Activated CD8-positive, alpha-beta memory T cell treated with anti-CD3 and anti-CD28 coated beads for 4 hours (primary cell): ENCODE measurements at places on chromosomes 2 and 18.

- DNase-seq, result no peak
These were observed 303.5 kb upstream of the ACVR2A start for GRCh38 chr2:147541314-147541713.

DNA sequence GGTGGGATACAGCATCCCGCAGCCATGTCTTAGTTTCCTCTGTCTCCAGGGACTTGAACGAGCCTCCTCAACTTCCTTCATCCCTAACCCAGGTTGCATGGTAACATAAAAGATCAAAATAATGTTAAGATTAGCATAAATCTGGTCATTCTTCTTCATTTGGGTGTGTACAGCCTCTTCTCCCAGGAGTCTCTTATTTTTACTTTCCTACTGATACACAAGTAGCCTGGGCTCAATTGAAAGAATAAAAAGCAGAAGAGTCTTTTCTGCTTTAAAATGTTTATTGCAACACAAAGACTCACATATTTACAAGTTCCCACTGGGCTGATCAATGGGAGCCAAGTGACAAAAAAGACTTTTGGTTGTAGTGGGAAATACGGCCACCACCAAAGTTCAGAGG is 137.9 kb upstream of the PID1 start:
- DNase-seq, result no peak

- no peak for DNase-seq
These were observed 100.8 kb downstream of the SMC6 start for GRCh38 chr2:17652681-17653394.

- no peak for DNase-seq
These were observed 141.1 kb downstream of the HDAC4 start for GRCh38 chr2:239259603-239260298.

DNA sequence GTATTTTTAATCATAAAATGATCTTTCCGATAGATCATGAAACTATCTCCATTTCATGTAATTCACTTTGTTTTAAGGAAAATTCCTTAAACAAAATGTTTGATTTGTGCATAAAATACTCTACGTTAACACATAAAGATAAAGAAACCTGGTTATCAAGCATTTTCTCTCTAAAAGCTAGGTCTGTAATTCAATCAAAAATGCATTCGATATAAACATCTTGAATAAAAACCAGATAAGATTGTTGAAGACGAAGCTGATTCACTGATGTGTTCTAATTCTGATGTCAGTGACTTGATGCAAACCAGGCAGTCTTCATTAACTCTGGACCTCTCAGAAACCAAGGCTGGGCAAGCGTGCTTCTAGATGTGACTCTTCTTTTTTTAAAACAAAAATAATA is 245.2 kb downstream of the CTNNA2 start:
- no peak for DNase-seq

- no peak for DNase-seq
These were observed 1.2 kb downstream of the WDR75 start for GRCh38 chr2:189442468-189442867.

GRCh38 chr2:233404222-233404621 is 49.9 kb downstream of the DGKD start:
- DNase-seq, result peak; percentile 40

DNA sequence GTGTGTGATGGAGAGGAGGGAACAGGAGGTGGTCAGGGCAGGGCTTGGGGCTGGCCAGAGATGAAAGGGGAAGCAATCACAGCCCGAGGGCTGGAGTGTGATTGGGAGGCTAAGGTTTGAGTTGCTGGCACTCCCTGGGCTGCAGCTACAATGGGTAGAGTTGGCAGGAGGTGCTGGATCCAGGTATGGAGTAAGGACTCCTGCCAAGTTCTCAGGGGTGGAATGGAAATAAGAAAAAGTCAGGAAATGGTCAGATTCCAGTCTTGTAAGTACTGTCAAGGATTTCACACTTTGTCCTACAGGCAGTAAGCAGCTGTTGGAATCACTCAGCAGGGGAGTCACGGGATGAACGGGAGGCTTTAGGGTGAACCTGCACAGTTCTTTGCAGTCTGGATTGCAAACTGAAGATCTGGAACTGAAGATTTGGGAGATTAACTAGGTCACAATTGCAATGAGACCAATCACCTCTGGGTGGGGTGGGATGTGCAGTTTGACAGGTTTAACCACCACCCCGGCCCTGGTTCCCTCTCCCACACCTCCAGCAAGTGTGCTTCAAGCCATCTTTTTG is 10.9 kb upstream of the INPP5D start:
- no peak for DNase-seq

DNA sequence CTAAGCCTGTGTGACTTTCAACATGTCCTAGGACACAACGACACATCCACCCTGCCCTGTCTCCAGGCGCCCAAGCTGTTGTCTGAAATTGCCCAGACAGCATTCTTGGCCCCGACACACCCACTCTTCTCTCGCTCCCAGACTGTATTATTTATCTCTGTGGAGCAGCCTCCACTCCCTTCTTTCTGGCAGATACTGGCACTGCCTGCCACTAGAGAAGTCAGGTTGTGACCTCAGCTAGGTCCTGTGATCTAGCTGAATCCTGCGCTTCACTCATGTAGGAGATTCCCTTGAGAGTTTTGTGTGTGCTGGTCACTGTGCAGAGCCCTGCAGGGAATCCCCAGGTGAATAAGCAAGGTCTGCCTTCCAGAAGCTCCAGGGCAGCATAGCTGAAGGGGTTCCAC is 77.1 kb upstream of the TNP1 start:
- DNase-seq, result no peak

DNA sequence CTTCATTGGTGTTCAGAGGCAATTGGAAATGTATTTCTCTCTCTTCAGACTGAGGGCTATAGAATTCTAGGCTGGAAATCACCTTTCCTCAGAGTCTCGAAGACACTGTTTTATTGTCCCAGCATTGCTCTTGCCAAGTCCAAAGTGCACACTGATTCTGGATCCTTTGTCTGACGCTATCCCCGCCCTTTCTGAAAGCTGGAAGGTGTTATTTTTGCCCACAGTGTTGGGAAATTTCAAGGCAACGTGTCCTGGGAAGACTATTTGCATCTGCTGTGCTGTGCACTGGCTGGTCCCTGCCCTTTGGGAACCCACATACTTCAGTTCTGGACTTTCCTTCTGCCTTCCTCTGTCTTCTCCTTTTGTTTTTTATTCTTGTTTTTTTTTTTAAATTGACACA is 190.8 kb downstream of the SH3BP4 start:
- no peak for DNase-seq

DNA sequence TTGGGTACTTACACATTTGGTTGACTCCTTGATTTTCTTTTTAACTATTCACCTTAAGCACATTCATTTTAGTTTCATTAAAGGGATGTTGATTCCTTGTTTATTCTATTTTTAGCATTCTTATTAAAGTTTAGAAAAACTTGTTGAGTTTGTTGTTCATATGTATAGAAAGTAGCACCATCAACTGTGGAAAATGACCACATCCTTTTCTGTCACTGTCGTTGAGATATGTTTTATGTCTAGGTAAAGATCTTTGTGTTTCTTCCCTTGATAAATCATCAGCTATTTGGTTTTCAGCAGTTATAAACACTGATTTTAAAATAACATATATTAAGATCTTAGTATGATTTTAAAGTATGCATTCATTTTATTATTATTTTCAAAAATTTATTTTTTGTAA is 25.1 kb downstream of the SLC39A10 start:
- DNase-seq, result no peak

DNA sequence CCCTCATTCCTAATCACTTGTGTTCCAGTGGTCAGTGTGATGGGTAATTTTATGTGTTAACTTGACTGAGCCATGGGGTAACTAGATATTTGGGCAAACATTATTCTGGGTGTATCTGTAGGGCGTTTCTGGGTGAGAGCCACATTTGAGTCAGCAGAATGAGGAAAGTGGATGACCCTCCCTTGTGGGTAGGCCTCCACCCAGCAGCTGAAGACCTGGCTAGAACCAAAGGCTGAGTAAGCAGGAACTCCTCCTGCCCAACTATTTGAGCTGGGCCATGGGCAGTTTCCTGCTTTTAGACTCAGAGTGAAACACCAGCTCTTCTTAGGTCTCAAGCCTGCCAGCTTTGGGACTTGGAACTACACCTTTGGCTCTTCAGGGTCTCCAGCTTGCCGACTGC is 141.8 kb downstream of the ACKR3 start:
- DNase-seq, result no peak

DNA sequence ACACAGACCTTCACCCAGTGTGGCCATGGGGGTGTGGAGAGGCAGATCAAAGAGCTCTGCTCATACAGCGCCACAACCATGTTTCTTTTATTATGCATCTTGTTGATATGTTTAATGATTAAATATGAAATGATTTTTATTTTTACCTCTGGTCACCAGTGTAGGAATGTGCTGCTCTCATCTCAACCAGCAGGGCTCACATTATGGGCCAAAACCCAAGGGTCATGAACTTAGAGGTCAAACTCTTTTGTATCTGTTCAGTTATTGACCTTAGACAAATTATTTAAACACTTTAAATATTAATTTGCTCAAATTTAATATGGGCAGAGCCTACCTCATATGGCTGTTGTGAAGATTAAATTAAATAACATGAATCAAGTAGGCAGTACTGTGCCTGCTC is 386.2 kb downstream of the ALK start:
- no peak for DNase-seq

DNA sequence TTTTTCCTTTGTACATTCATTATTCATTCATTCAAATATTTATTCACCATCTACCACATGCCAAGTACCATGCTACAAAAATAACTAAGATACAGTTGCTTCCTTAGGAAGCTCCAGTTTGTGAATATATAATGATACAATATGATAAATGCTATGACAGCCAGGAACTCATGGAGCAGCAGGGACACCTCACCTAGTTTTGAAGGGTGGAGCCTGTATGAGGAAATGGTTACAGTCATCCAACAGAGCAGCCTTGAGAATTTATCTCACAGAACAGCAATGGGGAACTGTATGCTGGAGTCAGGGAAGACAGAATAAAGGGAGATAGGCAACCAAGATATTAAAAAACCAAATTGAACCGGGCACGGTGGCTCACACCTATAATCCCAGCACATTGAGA is 124.0 kb downstream of the OSBPL1A start:
- DNase-seq, result no peak

- no peak for DNase-seq
These were observed 103.3 kb upstream of the GATA6 start for GRCh38 chr18:22066083-22066485.

- DNase-seq, result no peak
These were observed 30.8 kb upstream of the POLE4 start for GRCh38 chr2:74927621-74928020.

- DNase-seq, result no peak
These were observed 67.1 kb downstream of the ABCG8 start for GRCh38 chr2:43905871-43906270.

DNA sequence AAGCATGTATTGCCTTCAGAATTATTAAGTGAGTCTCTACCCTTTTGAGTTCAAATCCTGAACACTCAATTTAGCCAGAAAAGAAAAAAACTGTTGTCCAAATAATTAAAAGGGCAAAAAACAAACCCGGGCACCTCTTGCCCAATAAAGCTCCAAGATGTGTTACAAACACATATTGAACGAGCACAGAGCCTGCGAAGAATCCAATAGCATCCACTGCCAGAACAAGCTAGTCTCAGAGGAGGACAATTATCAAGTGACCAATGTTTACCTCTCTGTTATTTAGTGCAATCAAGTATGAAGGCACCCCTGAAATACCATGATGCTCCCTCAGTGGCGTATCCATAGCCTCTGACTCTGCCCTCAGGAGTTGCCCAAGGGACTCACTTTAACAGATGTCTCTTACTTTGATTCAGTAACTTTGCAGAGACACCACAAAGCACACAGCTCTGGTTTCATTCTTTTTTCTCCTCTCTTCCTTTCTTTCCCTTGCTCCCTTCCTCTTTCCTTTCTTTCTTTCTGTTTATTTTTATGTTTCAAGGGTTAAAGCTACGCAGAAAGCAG is 93.5 kb upstream of the SPATS2L start:
- no peak for DNase-seq

DNA sequence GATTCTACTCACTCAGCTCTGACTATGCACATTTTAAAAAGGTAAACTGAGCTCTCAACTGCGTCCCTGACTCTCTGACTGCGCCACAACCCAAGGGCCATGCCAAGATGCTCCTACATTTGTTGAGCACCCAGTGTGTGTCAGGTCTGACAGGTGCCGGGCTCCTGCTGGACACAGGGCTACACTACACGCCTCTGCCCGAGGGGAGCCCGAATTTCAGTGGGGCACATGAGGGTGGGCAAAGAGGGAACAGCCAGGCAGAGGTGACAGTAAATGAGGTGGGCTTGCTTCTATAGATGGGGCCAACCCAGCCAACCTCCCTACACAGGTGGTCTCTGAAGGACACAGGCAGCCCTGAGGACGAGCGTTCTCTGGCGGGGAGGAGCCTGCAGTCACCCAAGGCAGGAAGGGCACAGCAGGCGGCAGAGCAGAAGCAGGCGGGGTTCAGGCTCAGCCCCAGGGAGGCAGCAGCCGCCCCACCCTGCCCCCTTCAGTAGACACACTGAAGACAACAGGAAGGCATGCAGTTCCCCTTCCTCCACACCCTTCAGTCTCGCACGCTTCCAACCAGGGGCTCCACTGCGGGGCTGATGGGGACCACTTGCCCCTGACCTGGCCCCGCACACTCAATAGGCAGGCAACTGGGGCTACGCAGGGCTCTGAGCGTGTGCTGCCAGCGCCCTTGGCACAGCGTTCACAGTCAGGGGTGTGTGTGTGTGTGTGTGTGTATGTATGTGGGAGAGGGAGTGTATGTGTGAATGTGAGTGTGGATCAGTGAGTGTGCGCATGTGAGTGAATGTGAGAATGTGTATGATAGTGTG is 98.4 kb downstream of the UXS1 start:
- DNase-seq, result peak; percentile 40

GRCh38 chr2:227118353-227118752 is 45.7 kb downstream of the COL4A4 start:
- DNase-seq, result no peak

DNA sequence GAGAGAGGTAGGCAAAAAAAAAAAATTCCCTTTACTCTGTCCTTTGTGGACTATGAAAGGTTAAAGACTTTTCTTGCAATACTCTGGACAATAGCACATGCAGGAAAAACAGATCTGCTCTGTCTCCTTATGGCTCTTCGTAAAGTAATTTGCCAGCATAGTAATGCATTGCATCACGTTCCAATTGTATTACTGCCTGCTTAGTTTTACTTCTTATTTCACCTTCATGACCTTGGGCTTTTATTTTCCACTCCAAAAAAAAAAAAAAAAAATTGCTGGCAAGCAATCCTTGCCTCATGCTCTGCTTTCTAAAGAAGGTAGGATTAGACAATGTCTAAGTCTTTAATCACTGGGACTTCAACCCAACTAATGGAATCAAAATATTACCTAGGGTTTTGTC is 1802.7 kb downstream of the SUCLG1 start:
- no peak for DNase-seq

- DNase-seq, result no peak
These were observed 133.0 kb upstream of the SLC14A2 start for GRCh38 chr18:45482286-45482685.

DNA sequence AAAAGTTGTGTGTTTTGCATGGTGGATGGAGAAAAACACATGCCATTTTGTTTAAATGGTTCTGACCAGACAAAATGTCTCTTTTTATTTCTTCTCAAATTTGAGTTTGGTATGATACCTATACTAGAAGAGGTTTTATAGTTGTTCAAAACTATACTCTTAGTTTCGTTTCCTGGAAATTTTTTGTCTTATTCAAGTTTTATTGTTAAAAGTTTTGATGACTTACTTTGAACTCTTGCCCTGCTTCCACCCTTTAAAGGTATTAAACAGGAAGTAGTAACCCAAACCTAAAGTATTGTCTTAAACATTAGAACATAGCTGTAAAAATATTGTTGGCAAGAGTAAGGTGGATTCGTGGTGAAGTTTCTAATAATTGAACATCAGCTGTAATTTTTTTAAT is 98.2 kb downstream of the BABAM2 start:
- DNase-seq, result no peak

GRCh38 chr2:39452396-39452795 is 15.3 kb upstream of the MAP4K3 start:
- DNase-seq, result no peak
